ENCODE measurements at places on chromosomes 4 and X.

DNA sequence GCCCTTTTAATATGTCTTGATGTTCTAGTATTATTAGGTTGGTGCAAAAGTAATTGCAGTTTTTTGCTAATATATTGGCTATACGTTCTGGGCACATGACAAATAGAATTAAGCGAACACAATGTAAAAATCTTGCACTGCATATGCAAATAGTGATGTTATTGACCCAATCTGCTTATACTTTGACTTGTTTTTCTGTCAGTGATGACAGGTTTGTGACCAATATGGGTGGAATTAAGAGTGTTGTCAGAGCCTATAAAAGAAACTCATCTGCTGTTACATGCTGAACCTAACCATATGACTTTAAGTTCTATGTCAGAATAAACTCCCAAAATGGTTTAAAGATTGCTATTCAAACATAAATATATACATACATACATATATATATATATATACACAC, 30.7 kb upstream of the HPGD start:
- no peak for DNase-seq

- no peak for DNase-seq
These were observed 330.3 kb downstream of the BCOR start for GRCh38 chrX:39767446-39767845.

- no peak for DNase-seq
These were observed 2.0 kb upstream of the FATE1 start for GRCh38 chrX:151713849-151714248.

GRCh38 chrX:84876876-84877275, 126.8 kb upstream of the APOOL start:
- no peak for DNase-seq

GRCh38 chrX:70444946-70445656, 466 bp downstream of the DLG3 start:
- DNase-seq = no peak

GRCh38 chr4:188109157-188109755, at the start of gene TRIML2:
Gene TRIML2, minus strand, starts transcription at chr4:188109603. Its CDS starts 4,235 bp downstream, at chr4:188105368.
- no peak for DNase-seq

DNA sequence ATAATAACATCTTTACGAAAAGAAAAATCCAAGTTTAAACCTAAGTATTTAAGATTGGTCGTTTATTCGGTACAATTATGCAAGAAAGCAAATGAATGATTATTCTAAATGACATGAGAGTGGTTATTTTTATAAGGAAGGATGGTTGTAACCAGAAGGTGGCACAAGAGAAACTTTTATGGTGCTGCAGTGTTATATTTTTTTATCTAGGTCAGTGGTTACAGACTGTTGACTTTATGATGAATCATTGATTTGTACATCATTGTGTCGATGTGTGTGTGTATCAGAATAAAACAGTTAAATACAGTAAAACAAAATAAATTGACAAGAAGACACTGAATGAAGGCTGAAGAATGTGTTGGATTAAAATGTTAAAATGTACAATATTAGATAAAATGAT, 9.8 kb downstream of the DCAF8L2 start:
- DNase-seq = no peak

- no peak for DNase-seq
These were observed 294.1 kb upstream of the SFRP2 start for GRCh38 chr4:154082760-154083535.

- DNase-seq = no peak
These were observed 602.8 kb downstream of the INPP4B start for GRCh38 chr4:142243255-142243654.

GRCh38 chrX:97229318-97229717, 345.6 kb downstream of the RPA4 start:
- DNase-seq = no peak

GRCh38 chr4:73692254-73692653, 48.1 kb upstream of the CXCL8 start:
- DNase-seq = no peak

DNA sequence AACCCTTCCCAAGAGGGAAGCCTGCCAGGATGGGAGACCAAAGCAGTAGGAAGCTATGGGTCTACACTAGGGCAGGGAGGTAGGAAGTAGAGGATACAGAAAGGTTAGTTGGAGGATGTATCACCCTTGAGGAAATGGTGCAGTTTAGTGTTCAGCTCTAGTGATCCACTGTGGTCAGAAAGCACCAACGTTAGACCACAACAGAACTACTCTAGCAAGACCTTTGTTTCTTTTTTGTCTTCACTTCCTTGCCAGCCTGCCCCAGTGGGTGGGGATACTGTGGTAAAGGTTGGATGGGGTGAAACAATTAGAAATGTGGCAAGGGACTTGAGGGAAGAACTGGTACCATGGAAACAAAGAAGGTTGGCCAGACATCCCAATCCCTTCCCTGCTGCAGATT, 83.3 kb downstream of the DDIT4L start:
- DNase-seq = no peak

DNA sequence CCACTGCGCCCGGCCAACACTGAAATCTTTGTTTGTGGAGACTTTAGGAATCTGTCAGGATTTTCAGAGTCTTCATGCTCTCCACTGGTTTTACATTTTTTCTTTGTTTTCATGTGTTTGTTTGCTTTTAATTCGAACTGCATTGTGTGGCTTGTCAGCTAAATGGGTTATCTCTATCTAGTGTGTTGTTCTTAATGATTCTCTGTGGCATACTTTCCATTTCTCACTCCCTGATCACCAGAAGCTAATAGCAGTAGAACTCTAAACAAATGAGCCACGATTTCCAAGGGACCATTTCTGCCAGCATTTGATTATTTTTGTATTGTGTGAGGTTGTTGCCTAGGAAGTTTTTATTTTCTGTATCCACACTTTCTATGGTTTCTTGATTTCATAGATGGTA, 352.4 kb downstream of the CAMK2D start:
- DNase-seq = no peak

GRCh38 chr4:72577211-72577610, 8.2 kb upstream of the ADAMTS3 start:
- DNase-seq = no peak

- DNase-seq = no peak
These were observed 40.7 kb upstream of the DDX3X start for GRCh38 chrX:41293269-41293668.

GRCh38 chr4:84958434-84958833, 8.1 kb downstream of the WDFY3 start:
- no peak for DNase-seq

- DNase-seq = no peak
These were observed 239.3 kb downstream of the C4orf33 start for GRCh38 chr4:129335276-129335675.

- DNase-seq = no peak
These were observed 122.5 kb downstream of the ARHGAP6 start for GRCh38 chrX:11543249-11543648.

DNA sequence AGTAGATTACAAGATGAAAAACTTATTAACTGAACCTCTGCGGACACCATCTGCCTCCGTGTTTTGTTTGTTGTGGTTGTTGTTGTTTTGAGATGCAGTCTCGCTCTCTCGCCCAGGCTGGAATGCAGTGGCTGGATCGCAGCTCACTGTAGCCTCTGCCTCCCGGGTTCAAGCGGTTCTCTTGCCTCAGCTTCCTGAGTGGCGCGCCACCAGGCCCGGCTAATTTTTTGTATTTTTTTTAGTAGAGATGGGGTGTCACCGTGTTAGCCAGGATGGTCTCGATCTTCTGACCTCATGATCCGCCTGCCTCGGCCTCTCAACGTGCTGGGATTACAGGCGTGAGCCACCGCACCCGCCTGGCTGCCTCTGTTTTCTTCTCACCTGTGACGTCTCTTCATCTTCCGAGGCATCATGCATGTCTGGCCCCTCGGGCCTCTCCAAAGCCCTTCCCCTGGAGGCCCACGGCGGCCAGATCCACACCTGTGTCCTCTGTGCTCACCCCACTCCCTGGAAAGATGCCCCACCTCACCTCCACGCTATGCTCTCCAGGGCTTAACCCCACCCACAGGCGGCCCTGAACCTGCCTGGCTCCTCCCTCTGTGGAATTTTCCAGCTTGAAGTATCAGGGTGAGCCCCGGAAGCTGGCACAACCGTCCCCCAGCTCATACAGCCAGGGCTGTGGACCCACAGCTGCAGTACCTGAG, 77.0 kb upstream of the MXD4 start:
- DNase-seq = peak; percentile 21

DNA sequence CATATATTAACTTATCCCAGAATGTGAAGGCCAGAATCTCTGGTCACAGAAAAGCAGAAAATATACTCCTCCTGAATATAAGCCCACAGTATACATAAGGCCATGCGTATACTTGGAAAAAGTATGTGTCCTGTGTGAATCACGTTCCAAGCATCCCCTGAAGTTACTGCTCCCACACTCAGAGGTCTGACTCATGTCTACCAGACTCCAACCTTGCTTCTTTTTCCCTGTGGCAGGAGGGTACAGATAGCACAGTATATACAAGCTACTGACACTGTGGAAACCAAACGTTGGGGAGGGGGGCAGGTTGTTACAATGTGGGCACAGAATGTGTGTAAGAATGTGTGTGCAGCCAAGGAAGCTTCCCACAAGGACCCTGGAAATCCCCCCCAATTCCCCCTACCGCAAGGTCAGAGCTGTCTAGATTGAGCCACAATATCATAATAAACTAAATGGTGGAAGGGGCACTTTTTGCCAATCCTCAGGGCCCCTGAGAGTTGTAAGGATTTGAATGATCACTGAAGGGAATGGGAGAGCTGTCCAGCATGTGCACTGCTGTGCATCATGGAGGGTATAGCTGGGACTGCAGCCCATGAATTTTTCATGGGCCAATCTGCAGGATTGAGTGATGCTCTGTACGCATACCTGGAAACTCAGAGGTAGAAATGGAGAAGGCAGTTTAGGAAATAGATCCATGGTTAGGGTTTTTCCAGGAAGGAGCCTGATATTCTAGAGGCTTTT, 7.4 kb upstream of the RELL1 start:
- no peak for DNase-seq

DNA sequence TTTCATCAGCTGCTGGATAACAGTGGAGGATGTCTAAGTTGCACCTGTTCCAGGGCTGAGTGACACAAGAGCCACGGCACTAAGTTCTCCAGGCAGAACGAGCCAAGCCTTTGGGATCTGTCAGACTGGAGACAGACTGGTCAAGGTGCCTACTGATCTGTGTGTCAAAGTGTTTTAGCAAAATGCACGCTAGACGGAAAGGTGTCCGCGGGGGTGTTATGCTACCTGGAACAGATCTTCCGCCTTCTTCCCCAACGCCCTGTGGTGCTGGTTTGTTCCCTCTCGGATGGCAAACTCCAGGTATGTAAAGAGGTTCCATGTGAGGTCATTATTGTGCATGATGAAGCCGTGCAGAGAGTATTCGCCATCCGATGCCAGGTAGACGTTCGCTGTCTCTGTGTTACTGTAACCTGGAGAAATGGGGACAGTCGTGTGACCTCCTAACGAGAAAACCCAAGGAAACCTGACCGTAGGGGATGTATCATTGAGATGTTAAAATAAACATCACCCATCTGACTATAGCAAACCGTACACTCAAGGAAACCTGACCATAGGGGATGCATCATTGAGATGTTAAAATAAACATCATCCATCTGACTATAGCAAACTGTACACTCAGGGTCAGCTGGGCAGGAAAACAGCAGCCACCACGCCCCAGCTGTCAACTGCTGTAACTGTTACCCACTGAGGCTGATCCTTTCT, 29.7 kb upstream of the SLC25A6 start:
- peak; percentile 14 for DNase-seq

- no peak for DNase-seq
These were observed 133.0 kb upstream of the LEF1 start for GRCh38 chr4:108301545-108302251.

DNA sequence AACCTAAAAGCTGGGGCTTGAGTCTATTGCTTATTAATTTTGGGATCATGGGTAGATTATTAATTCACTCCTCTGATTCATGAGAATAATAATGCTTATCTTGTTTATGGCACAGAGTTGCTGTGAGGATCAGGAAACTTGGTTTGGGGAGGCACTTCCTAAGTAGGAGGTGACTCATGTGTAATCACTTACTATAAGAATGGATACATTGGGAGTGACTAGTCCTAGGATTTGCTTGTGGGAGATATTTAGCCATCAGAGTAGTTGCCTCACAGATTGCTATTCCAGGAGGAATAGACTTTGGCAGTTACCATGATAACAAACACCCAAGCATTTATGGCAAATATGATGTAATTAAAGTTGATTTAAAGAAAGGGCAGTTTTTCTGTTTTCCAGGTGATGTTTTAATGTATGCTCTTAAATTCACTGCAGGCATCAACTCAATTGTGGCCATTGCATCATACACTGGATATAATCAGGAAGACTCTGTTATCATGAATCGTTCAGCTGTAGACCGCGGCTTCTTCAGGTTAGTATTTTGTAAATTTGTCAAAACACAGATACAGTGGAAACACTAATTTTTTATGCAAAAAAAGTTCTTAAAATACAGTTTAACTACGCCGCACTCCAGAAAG, 41.9 kb downstream of the POLR2B start:
- DNase-seq = no peak

GRCh38 chr4:108146819-108147218, 21.9 kb downstream of the LEF1 start:
- no peak for DNase-seq

DNA sequence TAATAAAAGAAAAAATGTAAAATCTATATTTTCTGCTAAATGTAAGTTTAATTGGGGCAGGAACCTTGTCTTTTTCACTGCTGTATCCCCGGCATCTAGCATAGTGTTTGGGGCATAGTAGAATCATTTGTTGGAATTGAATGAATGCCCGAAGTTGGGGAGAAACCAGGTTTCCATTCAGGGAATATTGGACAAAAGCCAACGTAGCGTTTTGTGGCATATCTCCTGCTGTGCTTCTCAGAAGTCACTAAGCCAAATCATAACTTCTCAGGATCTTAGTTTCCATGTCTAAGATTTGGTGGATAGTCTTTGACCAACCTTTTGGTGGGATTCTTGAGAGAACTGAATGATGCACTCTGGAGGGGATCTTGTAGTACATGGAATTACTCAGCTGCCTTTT, 42.0 kb upstream of the PGRMC2 start:
- no peak for DNase-seq

- no peak for DNase-seq
These were observed 20.0 kb downstream of the STBD1 start for GRCh38 chr4:76326515-76326914.

GRCh38 chr4:86279293-86279960, 80.4 kb downstream of the MAPK10 start:
- DNase-seq = no peak

GRCh38 chr4:44738615-44739014, 12.3 kb upstream of the GNPDA2 start:
- no peak for DNase-seq

DNA sequence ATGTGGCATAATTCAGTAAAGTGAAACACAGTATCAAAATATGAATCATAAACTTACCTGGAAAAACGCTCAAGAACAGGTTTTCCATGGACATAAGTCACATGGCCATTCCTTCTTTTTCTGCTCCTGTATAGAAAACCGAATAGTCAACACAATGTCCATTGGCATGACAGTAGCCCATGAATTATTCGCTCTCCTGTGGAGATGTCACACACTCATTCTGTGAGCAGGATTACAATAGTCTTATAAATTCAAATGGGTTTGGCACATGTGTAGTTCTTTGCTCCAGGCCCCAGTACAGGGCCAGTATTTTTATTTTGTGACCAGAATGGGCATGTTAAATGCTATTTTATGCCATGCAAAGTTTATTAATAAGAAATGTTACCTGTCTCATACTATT, 15.1 kb upstream of the CXCL13 start:
- DNase-seq = no peak

- no peak for DNase-seq
These were observed 40.9 kb downstream of the TSPAN5 start for GRCh38 chr4:98617358-98618047.

GRCh38 chr4:38914854-38915253, 47.2 kb downstream of the FAM114A1 start:
- DNase-seq = no peak

GRCh38 chr4:122617597-122618593, 3.0 kb downstream of the IL21 start:
- no peak for DNase-seq
